ENCODE measurements at places on chromosomes 5 and 9.

DNA sequence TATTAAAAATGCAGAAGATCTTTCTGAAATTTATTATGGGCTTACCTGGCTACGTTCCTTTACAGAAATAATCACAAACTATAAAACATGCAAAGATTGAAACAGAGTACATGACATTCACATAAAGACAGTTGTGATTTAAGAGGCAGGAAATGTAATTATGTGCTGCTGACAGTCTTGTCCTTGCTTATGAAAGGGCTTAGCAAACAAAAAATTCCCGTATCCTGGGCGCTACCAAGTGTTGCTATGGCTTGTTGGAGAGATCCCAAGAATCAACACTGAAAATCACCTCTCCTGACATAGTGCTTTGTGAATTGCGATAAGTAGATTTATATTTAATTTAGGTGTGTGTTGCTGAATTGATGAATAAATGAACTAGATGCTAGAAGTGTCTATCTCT is 352.5 kb upstream of the C9orf72 start:
- no peak for DNase-seq

- DNase-seq: peak; percentile 73
Observed at GRCh38 chr5:172932313-172933017, 26.8 kb upstream of the RPL26L1 start.

DNA sequence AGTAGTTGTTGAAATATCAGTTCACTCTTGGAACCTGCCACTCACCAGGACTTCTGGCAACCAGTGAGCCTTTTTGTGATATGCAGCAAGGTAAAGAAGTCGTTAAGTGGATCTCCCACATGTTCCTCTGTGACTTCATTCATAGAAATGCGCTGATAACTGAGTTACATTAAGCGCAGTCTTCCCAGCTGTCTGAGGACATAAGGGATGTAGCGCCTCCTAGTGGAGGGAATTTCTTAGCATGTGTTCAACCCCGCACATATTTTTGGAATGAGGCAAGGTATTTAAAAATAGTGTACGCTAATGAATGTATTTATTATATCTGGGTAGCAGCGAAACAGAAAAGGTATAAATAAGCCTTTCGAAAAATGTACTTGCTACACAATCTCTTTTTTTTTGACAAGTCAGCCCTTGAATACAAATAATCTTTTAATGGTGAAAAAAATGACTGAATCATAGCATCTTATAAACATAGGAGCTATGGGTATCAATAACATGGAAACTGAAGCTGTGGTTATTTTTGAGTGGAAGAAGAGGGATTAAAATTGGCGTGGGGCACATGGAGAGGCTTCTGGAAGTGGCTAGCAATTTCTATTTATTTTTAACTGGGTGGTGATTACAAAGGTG is 38.0 kb downstream of the PALM2AKAP2 start:
- peak; percentile 77 for DNase-seq

GRCh38 chr5:89128906-89129625 is 246.1 kb upstream of the MEF2C start:
- no peak for DNase-seq

DNA sequence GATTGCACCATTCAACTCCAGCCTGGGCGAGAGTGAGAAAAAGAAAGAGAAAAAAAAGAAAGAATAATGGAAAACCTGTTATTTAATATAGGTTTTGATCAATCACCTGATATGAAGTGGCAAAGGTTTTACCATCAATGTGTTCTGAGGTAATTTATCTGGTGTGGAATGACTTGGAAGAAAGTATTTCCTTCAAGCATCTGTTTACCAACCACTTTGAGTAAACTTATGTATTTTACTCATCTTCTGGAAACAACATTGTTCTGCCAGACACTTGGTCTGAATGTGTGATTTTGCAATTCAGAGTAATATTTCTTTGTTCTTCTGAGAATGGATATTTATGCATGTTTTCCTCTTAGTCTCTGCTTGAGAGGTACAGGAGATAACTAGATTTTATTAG is 24.3 kb downstream of the KIF2A start:
- DNase-seq: no peak

- no peak for DNase-seq
Observed at GRCh38 chr5:42526179-42526578, 102.9 kb downstream of the GHR start.

DNA sequence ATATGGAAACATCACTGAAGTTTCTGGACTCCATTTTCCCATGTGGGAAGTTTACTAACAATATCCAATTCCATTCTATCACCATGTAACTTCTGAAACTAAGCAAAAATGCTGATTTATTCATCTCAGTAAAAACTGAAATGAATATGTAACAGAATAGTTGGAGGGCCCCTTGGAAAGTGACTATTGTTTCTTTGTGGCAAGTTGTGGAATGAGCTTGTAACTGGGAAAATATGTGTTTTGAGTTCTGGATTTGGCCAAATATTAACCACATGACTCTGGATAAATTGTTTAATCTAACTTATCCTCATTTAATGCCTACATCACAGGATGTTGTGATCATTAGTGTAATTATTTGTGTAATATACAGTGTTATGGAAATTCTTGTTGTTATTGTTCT is 619.3 kb downstream of the TLE4 start:
- no peak for DNase-seq

DNA sequence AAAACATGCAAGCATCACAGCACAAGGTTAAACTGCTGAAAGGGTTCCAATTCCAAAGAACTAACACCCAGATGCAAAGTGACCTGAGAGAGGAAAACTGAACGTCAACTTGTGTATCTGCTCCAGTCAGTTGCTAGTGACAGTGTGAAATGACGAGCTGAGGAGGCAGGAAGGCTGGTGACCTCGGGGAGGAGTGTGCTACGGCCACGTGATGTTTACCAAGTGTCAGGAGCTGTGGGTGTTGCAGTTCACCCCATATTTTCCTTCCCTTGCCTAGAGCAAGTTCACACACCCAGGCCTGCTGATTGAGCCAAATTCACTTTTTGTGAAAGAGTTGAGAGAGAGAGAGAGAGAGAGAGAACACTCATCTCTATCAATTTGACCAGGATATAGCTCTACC is 231.6 kb upstream of the ANKH start:
- no peak for DNase-seq

DNA sequence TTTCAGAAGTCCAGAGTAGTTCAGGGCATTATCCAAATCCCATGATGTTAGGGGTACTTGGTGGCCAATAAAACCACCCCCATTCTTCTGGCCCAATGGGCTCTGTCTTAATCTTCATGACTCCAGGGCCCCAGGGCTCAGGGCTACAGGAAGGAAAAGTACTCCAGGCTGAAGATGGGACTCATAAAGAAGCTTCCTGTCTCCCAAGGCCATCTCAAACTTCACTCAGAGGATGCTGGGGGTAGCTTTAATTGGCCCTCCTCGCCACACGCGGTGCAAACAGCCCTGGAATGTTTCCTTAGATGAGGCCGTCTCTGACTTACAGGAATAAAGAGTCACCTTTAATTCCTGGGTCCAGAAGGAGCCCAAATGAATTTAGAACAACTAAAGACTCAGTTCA is 52.3 kb downstream of the BOD1 start:
- DNase-seq: no peak

GRCh38 chr9:81264516-81264915 is 424.8 kb downstream of the TLE1 start:
- no peak for DNase-seq
